ENCODE measurements at places on chromosomes 2 and 18. TPM values are rescaled to one million over a fixed set of nuclear protein-coding genes. Genes with fewer than 3 reads are reported as not detected.

The CAPG gene
- 286 TPM for total RNA-seq

The AAMP gene
- 120 TPM for total RNA-seq

The ELOA2 gene
- total RNA-seq = not detected

The GAL3ST2 gene
- total RNA-seq = not detected

The PRSS56 gene
- not detected for total RNA-seq

The SCN9A gene
- 3.9 TPM for total RNA-seq
